ENCODE measurements at places on chromosomes 11 and 22. TPM values are rescaled to one million over a fixed set of nuclear protein-coding genes. Genes with fewer than 3 reads are reported as not detected.

DNA sequence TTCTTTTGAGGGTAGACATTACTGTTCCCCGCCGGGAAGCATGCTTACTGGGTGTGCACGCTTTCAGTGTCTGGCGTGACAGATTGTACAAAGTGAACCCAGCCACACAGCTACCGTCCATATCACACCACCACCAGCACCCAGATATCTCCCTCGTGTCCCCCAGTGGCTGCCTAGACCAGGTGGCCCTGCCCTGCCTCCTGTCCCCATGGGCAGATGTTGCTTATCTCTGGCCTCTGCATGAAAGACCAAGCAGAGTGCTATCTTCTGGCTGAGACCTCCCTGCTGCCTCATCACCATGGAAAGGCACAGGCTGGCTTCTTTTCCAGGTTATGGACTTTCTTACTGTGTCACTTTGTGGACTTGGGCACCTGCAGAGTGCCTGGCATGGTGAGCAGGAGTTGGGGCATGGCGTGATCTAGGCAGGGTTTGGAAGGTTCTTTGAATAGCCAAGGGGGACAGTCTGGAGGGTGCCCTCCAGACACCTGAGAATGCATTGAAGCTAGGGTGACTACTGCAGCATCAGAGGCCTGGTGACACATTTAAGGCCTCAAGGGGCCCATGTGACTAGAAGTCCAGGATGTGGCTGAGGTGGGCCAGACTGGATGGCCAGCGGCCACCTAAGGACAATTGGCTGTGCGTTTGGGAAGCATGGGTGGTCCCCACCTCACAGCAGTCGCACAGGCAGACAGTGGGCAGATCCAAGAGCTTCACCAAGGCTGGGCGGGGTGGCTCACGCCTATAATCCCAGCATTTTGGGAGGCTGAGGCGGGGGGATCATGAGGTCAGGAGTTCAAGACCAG is 4.7 kb downstream of the TANGO2 start:
- no peaks in the 10 kb centered on the region for H3K27me3 ChIP-seq
- peaks cover 15% of the 10 kb centered on the region for H3K4me1 ChIP-seq
- no peak overlapping the region for H3K27ac ChIP-seq
- no peak for DNase-seq
- peaks cover 3% of the 10 kb centered on the region for H3K36me3 ChIP-seq
- no peak overlapping the region for H3K4me3 ChIP-seq

- no peak overlapping the region for H3K27ac ChIP-seq
- peaks cover 5% of the 10 kb centered on the region for H3K4me1 ChIP-seq
These were observed 33.0 kb upstream of the APOBEC3A start for GRCh38 chr22:38924347-38924952.

Gene ZBTB3
- total RNA-seq: 9.3 TPM

DNA sequence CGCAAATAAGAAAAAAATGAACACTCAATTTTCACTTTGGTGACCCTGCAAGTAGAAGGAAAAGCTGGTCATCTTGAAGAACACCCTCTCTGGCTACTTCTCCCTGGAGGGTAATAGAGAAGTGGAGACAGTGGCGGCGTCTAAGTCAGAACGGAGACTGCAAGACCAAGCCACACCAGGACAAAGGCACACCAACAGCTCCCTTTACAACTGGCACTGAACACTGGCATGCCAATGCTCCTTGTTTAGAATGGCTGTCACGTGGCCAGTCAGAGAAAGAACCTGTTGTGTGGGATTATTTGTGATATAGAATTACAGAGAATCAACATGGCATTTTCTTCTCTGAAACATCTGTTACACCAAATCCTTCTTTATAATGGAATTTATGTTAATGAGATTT is 61.3 kb upstream of the YPEL1 start:
- H3K4me3 ChIP-seq: no peak overlapping the region
- H3K4me1 ChIP-seq: peaks cover 5% of the 10 kb centered on the region
- peaks cover 35% of the 10 kb centered on the region for H3K36me3 ChIP-seq
- no peaks in the 10 kb centered on the region for H3K27me3 ChIP-seq

Gene SF1
- total RNA-seq: 442 TPM

DNA sequence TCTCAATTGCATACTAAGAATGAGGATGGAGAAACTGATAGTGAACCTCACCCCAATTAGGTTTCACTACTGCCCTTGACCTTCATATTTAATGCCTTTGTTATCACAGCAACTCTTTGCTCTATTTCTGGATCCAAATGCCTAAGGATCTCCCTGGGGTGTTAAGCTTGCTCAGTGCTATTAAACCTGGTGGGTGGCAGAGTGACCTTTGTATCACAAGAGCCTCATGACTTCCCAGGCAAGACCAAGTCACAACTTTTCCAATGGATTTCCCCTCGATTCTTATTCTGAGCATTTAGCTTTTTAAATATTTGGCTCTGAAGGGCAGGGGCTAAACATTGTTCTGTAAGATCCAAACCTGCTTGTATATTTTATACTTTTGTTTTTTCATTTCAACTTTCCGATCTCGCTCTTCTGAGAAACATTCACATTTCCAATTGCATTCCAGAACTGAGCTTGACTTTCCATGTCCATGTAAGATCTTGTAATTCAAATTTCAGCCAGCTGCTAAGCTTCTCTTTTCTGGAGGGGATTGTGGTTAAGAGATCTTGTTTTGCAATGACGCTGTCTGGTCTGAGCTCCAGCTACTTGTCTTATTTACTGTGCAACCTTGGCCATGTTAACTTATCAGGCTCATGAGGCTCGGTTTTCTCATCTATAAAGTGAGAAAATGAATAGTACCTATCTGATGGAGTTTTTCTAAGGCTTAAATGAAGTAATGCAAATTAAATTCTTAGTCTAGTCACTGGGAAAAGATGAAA is 6.4 kb upstream of the EHF start:
- no peak overlapping the region for H3K27ac ChIP-seq
- peaks cover 27% of the 10 kb centered on the region for H3K4me1 ChIP-seq
- no peak for DNase-seq
- H3K4me3 ChIP-seq: no peak overlapping the region
- peaks cover 64% of the 10 kb centered on the region for H3K27me3 ChIP-seq

DNA sequence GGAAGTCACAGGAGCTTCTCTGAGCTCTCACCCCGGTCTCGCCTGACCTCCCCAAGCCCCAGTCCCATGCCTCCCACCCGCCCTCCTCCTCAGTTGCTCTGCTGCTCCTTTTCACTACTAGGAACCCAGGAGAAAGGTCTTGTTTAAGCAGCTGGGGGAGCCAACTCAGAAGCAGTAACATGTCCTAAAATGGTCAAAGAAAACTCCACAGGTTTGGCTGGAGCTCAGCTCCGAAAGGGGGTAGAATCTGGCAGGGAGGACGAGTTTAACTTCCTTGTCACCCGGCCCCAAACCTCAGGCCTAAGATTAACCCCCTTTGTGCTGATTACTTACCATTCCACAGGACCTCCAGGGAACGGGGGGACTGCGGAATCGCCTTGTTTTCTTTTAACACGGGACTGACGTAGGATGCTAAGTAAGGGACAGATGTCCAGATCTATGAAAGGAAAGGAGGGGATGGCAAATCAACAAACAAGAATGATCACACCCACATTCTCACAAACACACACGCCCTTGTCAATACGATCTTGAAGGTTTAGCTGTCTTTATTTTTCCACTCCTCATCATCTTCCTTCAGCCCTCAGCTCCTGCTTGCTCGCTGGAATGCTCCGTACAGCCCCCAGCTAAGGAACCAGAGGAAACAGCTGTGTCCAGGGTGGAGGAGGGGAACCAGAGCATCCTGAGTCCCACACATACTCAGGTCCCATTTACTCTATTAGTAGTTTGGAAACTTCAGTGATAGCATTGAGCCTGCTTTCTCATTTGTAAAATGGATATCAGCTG is 13.5 kb downstream of the PCSK7 start:
- peaks cover 45% of the 10 kb centered on the region for H3K36me3 ChIP-seq
- H3K27ac ChIP-seq: no peak overlapping the region
- H3K4me1 ChIP-seq: peaks cover 8% of the 10 kb centered on the region
- DNase-seq: no peak

Gene FGF4
- not detected for total RNA-seq

DNA sequence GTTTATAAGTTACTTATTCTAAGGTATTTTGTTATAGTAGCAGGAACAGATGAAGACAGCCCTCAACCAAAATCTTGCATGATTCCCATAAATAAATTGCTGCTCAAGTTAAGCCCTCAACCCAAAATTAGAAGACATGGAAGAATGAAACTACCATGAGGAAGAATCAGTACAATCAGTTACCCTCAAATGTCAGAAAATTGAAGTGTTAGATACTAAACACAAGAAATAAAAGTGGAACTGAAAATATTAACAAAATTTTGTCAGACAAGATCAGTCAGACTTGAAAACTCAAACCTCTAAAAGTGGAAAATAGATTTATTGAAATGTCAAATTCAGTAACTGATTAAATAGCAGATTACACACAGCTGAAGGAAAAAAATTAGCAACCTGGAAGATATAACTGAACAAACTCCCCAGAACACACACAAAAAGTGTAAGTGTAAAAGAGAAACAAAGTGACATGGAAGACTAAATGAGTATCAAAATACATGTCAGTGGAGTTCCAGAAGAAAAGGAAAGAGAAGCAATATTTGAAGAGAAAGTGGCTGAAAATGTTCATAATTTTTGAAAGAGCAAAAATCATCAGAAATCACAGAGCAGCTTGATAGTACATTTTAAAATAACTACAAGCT is 49.5 kb upstream of the GNAZ start:
- H3K4me1 ChIP-seq: peaks cover 3% of the 10 kb centered on the region
- no peak overlapping the region for H3K4me3 ChIP-seq
- H3K27me3 ChIP-seq: peaks cover 9% of the 10 kb centered on the region
- no peaks in the 10 kb centered on the region for H3K36me3 ChIP-seq

DNA sequence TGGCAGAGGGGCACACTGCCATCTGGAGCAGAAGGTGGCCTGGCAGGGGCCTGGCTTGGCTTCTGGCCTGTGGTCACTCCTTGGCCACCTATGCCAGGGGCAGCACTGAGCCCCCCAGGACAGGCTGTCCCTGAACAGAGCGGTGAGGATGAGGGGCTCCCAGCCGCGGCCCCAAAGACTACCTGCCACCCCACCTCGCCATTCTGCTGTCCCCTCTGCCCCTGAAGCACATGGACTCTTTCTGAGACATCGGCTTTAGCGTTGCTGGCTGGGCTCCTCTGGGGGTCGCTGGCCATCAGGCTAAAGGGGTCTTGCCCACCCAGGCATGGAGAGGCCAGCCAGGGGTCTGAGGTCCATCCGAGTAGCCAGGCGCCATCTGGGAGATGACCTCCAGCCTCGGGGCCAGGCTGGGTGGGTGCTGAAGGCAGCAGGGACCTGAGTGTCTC is 87.8 kb downstream of the WNT7B start:
- peaks cover 3% of the 10 kb centered on the region for H3K27me3 ChIP-seq
- no peaks in the 10 kb centered on the region for H3K36me3 ChIP-seq
- no peak for DNase-seq
- no peaks in the 10 kb centered on the region for H3K4me1 ChIP-seq

GRCh38 chr22:31742115-31742514 is 7.8 kb downstream of the PRR14L start:
- peaks cover 46% of the 10 kb centered on the region for H3K36me3 ChIP-seq
- H3K4me3 ChIP-seq: no peak overlapping the region

Gene NCAM1
- 1.8 TPM for total RNA-seq

Gene PGR
- not detected for total RNA-seq

Gene GGT5
- 0.40 TPM for total RNA-seq

DNA sequence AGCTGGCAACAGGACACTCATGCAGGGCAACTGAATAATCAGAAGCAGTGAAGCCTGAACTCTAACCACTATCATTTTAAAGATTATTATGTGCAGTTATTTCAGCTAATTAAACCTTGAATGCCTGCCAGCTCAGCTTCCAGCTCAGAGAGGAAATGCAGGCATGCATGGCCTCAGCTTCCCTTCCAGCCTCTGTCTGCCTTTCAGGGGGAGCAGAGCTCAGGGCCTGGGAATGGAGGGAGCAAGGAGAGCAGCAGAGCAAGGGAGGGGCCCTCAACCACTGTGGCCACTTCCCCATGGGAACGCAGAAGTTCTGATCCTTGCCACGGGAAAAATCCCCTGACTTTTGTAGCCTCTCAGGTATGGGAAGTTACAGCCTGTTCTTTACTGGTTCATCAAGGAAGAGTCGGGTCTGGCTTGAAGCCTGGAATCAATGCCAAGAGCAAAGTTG is 32.5 kb upstream of the APLNR start:
- H3K27ac ChIP-seq: no peak overlapping the region
- H3K4me3 ChIP-seq: no peak overlapping the region
- no peaks in the 10 kb centered on the region for H3K4me1 ChIP-seq
- H3K36me3 ChIP-seq: no peaks in the 10 kb centered on the region
- peaks cover 2% of the 10 kb centered on the region for H3K27me3 ChIP-seq

GRCh38 chr11:130995266-130995665 is 79.0 kb upstream of the SNX19 start:
- no peak for DNase-seq
- no peaks in the 10 kb centered on the region for H3K4me1 ChIP-seq
